KBM-7 (cell line): ENCODE measurements at places on chromosomes 11 and 22.

GRCh38 chr11:86205421-86206336 is 38.9 kb upstream of the EED start:
- no peak for DNase-seq

- no peak for DNase-seq
Measured at GRCh38 chr22:46754110-46754799, 8.2 kb upstream of the TBC1D22A start.

GRCh38 chr11:125663910-125664309 is 16.7 kb downstream of the ACRV1 start:
- DNase-seq = no peak

DNA sequence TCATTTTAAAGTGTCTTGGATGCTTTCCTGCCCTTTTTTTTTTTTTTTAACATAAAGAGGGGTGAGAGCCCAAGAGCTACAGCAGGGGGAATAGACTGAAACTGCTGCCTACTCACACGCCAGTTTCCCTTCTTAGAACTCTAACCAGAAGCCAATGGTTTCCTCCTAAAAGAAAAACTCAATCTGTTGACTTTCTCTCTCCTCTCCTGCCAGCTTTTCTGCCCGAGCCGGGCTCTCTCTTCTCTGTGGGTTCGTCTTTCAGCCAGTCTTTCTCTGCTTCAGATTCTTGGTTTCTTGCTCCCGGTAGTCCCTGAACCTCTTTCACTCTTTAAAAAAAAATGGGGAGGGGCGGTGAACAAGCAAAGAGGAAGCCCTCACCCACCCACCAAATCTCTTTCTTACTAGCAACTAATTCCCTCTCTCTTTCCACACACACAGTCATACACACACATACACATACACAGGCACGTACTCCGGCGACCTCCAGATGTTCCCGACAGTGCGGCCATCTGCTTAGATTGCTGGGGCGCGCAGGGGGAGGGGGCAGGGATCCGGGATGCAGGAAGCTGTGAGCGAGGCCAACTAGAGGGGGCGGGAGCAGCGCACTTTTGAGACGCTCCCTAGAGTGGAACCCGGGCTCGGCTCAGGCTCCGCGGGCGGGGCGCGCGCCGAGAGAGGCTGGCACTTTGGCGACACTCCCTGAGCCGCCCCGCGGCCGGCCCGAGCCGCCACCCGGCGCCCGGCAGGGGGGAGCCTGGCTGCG is 444 bp upstream of the TSKU start:
- peak; percentile 94 for DNase-seq

GRCh38 chr11:26478710-26479109 is 93.4 kb downstream of the MUC15 start:
- DNase-seq = no peak

GRCh38 chr11:109926941-109927340 is 166.3 kb upstream of the ZC3H12C start:
- no peak for DNase-seq

- no peak for DNase-seq
Measured at GRCh38 chr11:122360875-122361274, 244.9 kb upstream of the BLID start.

DNA sequence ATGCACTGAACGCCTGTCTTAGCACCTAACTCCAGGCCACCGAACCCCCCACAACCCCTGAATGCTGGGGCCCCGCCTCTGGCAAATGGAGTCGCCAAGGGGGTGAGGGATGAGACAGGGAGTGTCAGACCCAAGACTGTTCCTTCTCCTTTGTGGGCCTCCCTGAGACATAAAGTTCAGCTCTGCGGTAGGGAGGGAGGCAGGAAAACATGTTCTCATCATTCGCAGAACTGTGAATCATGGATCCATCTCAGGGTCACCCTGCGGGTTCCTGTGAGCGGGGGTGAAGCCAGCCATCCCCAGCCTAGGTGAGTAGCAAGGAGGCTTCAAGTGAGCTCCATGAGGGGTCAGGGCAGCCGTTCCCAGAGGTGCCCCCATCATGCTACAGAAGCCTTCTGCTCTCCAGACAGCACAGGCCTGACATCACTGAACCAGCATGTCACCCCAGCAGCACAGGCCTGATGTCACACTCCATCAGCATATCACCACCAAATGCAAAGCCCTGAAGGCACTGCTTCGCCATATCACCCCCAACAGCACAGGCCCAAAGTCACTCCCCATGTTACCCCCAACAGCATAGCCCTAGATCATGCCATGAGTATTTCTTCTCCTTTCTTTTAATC is 27.2 kb downstream of the TMPRSS6 start:
- DNase-seq = no peak

GRCh38 chr11:6812390-6813005 is 13.0 kb upstream of the OR6A2 start:
- DNase-seq = peak; percentile 50

- DNase-seq = peak; percentile 43
Measured at GRCh38 chr22:50044485-50045118, 13.5 kb downstream of the TTLL8 start.

DNA sequence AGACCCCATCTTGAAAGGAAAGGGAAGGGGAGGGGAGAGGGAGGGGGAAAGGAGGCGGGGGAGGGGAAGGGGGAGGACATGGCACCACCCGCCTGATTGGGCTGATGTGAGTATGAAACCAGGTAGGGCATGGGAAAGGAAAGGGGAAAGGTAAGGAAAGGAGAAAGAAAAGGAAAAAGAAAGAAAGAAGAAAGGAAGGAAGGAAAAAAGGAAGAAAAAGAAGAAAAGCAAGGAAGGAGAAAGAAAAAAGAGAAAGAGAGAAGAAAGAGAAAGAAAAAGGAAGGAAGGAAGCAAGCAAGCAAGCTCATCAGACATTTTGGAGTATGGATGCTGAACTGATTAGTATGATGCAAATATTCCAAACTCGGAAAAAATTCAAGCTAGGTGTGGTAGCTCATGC is 36.0 kb upstream of the TFIP11 start:
- no peak for DNase-seq

GRCh38 chr11:46489656-46490560 is 98.3 kb upstream of the CHRM4 start:
- no peak for DNase-seq

DNA sequence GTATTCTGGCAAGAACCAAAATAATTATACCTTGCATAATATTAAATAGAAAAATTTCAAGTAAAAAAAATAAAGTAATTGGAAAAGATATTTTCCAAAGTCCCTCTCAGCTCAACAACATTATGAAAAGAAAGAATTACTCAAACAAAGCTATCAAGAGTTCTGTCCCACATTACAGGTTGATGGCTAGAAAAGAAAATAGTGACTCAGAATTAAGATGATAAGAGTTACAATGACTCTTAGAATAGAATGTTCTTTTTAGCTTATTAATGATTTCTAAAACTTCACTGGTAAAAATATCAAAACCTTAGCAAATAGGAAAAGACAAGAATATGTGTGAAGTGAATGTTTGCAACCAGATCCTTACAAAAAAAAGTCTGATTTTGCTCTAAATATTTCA is 312.5 kb upstream of the PDGFD start:
- DNase-seq = no peak

- no peak for DNase-seq
Measured at GRCh38 chr11:19226378-19227195, 14.2 kb downstream of the E2F8 start.

GRCh38 chr11:10308201-10308954 is 3.5 kb downstream of the ADM start:
- no peak for DNase-seq

DNA sequence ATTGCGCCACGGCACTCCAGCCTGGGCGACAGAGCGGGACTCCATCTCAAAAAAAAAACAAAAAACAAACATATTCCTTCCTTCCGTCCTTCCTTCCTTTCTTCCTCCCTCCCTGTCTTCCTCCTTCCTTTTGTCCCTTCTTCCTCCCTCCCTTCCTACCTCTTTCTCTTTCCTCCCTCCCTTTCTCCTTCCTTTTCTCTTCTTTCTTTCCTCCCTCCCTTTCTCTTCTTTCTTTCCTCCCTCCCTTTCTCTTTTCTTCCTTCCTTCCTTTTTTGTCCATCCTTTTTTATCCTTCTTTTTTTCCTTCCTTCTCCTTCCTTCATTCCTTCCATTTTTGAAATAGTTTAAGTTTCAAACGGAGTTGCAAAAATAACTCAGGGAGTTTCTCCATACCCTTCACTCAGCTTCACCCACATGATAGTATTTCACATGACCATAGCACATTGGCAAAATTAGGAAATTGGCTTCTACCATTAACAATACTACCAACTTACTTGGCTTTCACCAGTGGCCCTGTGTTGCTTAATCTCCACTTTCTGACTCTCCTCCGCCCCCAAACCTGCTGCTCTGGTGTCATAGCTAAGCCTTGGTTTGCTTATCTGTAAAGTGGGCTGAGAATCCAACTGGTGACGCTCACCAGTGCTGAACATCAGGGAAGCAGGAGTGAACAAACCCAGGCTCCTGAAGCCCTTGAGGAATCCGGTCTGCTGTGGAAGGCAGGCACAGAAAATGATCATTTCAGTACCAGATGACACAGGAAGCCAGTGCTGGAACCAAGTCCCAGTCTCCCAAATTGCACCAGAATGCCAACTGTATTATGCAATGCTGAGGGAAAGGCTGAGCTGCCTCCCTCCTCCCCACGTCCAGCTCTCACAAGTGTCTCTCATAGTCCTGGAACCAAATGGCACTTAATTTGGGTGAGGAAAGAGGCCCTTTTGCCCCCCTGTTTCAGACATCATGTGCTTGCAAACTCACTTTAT is 17.2 kb upstream of the CRYBB3 start:
- DNase-seq = no peak

GRCh38 chr11:15473954-15474837 is 359.5 kb downstream of the INSC start:
- DNase-seq = no peak

- DNase-seq = no peak
Measured at GRCh38 chr22:23684561-23685031, 6.2 kb upstream of the RGL4 start.

GRCh38 chr11:43908191-43908590 is 27.6 kb downstream of the ALKBH3 start:
- DNase-seq = no peak

- no peak for DNase-seq
Measured at GRCh38 chr22:48051796-48052620, 1289.6 kb downstream of the TBC1D22A start.

DNA sequence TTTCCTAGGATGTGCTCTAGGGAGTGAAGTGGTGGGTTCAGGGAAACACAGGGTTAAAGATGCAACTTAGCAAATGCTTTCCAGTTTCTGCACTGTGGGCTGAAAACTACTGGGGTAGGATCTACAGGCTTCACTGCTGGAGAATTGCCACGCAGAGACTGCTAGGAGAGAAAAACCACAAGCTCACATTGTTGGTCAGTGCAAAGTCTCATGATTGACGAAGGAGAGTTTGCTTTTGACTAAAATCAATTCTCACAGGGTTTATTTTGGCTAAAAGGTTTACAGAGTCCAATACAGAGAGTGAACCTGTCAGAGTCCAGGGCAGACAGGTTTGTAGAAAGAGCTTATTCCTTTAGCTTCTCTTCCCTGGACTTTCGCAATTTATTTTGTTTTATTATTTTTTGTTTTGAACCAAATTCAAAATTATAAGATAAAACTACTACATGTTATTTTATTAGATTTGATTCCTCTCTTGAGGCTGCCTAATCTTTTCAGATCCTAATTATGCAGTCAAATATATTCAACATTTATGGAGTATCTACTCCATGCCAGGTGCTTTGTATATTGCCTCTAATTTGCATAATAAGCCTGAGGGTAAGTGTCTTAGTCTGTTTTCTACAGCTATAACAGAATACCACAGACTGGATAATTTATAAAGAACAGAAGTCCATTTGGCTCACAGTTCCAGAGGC is 64.7 kb downstream of the MTNR1B start:
- no peak for DNase-seq

DNA sequence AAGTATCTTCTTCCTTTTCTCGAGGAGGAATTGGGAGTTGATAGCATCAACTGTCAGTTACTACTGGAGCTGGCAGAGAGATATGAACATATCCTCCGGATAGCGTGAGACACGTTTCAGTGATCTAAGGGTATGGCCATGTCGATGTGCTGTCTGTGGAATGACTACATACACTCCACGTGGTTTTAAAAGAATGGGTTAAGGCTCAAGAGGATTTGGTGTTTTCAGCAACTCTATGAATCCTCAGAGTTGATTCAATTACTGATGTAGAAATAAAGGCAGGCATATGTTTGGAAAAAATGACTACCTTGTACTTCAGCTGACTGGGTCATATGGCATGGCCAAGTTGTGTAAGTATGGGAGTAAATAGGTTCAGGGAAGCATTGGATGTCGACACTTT is 22.9 kb downstream of the MMP13 start:
- DNase-seq = no peak

DNA sequence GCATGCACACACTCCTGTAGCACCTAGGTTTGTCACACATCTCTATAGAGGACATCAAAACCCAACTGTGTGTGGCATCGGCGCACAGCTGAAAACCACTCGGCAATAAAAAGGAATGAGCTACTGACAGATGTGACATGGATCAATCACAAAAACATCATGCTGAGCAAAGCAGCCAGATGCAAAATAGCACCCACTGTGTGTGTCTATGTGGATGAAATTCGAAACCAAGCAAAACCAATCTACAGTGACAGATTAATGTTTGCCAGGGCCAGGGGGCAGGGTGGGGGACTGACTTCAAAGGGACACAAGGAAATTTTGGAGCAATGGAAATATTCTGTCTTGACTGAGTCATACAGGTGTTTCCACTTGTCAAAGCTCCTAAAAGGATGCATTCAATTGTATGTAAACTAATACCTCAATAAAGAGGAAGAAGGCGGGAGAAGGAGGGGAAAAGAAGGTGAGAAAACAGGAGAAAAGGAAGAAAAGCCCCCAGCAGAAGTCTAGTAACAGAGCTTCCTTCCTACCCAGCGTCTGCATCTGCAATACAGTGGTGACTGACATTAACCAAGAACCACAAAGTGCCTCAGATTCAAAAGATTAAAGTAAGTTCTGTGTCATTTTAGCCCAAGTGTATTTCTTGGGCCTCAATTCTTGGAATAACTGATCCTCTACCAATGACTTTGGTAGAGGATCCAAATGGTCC is 49.8 kb downstream of the PACSIN2 start:
- DNase-seq = peak; percentile 49

GRCh38 chr11:128580612-128581011 is 6.7 kb downstream of the ETS1 start:
- DNase-seq = no peak

- DNase-seq = no peak
Measured at GRCh38 chr22:37103151-37103550, 6.4 kb downstream of the TMPRSS6 start.

- DNase-seq = no peak
Measured at GRCh38 chr22:37331856-37332536, 49.7 kb downstream of the CYTH4 start.
